ENCODE measurements at places on chromosomes 11 and 22. TPM values are rescaled to one million over a fixed set of nuclear protein-coding genes. Genes with fewer than 3 reads are reported as not detected.

Gene TNNI2
- not detected for total RNA-seq

Gene SLC15A3
- total RNA-seq, result 15.8 TPM

Gene PRRG4
- under 0.01 TPM for total RNA-seq

Gene WDR74
- 77.9 TPM for total RNA-seq

Gene RIBC2
- total RNA-seq, result not detected

Gene MS4A4A
- total RNA-seq, result not detected

Gene APOA1
- 1.4 TPM for total RNA-seq

Gene NF2
- total RNA-seq, result 58.4 TPM

Gene OSBP2
- total RNA-seq, result 0.83 TPM
